Hematopoietic multipotent progenitor cell treated with erythropoietin and hydrocortisone succinate and interleukin-3 and kit ligand, for 8 days (in vitro differentiated cells): ENCODE measurements at places on chromosomes 7 and 10.
A peak's percentile ranks its signal among the peaks of the same experiment; 100 is the strongest.

- DNase-seq: no peak
Observed at GRCh38 chr7:33039903-33040292, 22.7 kb downstream of the NT5C3A start.

GRCh38 chr7:37068038-37068437, 343.7 kb upstream of the AOAH start:
- no peak for DNase-seq

- DNase-seq: no peak
Observed at GRCh38 chr7:128004623-128005022, 26.6 kb downstream of the LRRC4 start.

DNA sequence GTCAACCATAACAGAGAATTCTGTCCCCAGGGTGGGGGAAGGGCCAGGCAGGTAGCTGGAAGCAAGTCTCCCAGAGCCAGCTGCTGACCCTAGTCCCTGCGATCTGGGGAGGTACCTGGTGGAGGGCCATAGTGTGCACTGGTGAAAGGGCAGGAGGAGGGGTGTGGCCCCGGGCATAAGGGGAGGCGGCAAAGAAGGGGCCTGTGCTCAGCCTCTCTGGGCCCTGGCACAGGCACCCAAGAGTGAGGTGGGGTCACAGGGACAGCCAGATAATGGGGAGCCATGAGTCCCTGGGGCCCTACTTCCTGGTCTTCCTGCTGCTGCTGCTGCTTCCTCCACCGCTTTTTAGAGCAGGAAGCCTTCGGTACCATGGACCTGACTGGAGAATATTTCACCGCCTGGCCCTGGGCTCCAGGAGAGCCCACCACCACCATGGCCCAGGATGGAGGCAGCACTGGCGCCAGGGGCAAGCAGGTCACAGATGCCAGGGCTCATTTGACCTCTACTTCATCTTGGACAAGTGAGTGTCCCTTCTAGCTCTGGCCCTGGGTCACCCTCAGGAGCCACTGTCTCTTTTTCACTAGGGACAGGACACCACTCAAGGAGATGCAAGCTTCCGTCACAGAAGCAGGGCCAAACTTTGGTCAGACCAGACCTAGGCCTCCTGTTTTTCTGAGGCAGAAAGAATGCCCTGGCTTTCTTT, at the start of gene ANTXRL:
ANTXRL (plus strand) TSS at position 7 of the 703 bp plus-strand sequence; CDS start at position 273, 266 bp downstream.
- no peak for DNase-seq

GRCh38 chr7:30705008-30705407, 22.8 kb upstream of the CRHR2 start:
- DNase-seq: no peak

- no peak for DNase-seq
Observed at GRCh38 chr7:28981161-28981465, 23.0 kb upstream of the TRIL start.

DNA sequence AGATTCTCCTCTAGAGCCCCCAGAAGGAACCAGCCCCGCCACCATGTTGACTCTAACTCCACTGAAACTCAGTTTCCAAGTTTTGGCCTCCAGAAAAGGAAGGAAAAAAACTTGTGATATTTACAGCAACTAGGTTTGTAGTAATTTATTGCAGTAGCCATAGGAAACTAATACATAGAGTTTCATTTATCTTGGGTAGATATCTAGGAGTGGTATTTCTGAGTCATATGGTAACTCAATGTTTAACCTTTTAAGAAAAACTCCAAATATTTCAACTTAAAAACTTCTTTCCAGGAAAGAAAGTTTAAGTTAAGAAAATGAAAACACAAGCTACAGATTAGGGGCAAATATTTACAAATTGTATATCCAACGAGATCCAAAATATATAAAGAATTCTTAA, 576.7 kb downstream of the KCNMA1 start:
- DNase-seq: no peak

- no peak for DNase-seq
Observed at GRCh38 chr7:19011212-19011611, 106.2 kb downstream of the TWIST1 start.

- no peak for DNase-seq
Observed at GRCh38 chr10:132062116-132062515, 3.6 kb upstream of the JAKMIP3 start.

- no peak for DNase-seq
Observed at GRCh38 chr7:93047514-93048099, 70.2 kb downstream of the SAMD9 start.

DNA sequence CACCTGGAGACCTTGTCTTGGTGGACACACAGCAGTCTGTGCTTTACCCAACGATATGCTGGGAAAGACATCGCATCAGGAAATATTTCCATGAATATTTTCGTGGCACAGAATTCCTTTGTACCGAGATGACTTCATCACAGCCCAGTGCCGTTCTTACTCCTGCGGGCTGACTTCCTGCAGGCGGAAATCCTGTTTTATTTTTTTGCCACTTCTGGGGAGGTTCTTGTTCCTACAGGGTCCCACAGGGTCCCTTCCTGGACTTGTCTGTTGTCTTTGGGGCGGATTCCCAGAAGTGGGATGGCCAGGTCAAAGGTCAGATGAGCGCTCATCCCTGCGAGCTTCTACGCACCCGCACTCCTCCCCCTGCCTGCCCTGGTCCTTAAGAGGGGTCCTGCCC, 86.5 kb downstream of the DNAJB6 start:
- no peak for DNase-seq

DNA sequence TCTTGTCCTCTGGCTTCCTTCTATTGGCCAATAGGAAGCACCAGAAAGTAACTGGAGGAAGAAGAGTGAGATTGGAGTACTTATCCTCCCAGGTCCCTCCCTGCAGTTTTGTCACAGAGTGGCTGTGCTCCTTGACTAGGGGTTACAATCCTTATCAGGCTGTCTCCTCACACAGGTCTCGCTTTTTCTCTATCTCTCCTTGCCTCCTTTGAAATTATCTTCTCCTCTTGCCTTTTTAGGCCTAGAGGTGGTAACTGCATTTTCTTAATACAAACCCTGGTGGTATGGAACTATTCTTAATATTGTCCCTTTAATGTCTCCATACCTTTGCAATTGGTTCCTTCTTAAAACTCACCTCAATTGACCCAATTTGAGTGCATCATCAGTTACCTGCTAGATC, 2.7 kb downstream of the PRSS37 start:
- peak; percentile 73 for DNase-seq

- no peak for DNase-seq
Observed at GRCh38 chr7:45402480-45403218, 171.5 kb upstream of the ADCY1 start.

GRCh38 chr10:13670311-13670710, 83.5 kb downstream of the PRPF18 start:
- no peak for DNase-seq

- DNase-seq: no peak
Observed at GRCh38 chr7:151428378-151429236, 11.3 kb downstream of the CRYGN start.

- DNase-seq: peak; percentile 79
Observed at GRCh38 chr7:80918909-80919721, at the start of gene SEMA3C. Gene SEMA3C, minus strand, starts transcription at chr7:80919051. Its CDS starts 2,270 bp downstream, at chr7:80916781.

DNA sequence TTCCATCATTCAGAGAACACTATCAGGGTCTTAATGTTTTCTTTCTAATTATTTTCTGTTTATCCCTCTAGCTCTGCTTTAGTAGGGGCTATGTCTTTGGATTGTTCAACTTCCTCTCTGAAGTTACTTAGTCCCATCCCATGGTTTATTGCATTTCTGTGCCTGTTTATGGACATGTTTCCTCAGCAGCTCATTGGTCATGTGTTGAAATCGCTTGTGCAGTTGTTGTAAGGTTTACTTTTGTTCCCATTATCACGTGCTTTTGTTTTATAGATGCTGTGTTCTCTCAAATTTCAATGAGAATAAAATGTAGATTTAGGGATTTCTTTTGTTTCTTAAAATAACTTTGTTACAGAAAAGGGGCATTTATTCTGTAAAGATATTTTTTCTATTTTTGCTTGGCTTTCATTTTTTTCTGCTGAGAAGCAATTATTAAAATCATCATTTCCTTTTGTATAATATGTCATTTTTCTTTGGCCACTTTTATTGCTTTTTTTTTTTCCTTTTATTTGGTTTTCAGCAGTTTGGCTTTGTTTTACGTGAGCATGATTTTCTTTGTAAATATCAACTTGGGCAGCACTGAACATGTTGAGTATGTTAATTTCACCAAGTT, 110.9 kb downstream of the CCDC7 start:
- no peak for DNase-seq

- no peak for DNase-seq
Observed at GRCh38 chr7:113010377-113010776, 76.2 kb downstream of the GPR85 start.

DNA sequence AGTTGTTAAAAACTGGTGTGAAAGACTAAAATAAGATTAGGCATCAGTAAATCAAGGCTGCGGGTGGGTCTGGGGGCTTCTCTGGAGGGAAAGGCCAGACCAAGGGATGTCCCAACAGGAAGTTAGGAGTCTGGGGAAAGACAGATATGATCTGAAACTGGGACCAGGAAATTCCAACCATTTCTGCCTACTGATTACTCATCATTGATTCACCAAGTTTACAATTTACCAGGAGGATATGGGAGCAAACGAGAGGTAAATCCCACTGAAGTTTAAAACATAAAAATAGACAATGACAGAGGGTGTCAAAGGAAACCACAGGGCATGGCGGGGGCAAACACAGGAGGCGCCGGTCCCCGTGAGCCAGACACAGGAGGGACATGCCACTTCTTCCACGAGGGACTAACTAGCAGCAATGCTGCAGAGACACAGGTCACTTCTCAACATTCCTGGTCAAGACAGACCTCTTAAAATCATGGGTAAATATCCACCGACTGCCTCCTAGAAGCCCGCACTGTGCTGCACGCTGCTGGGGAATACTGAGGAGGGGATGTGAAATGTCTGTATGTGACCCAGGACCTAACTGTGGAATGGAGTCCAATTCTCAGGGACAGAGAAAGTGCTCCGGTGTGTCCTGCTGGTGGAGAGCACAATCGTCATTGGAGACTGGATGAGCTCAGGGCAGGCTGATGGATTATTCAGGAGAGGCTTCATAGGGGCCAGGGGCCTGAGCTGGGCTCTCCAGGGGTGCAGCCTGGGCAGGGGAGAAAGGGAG, 153.4 kb upstream of the KLF14 start:
- no peak for DNase-seq

GRCh38 chr7:157483515-157483914, 146.7 kb downstream of the DNAJB6 start:
- DNase-seq: no peak

DNA sequence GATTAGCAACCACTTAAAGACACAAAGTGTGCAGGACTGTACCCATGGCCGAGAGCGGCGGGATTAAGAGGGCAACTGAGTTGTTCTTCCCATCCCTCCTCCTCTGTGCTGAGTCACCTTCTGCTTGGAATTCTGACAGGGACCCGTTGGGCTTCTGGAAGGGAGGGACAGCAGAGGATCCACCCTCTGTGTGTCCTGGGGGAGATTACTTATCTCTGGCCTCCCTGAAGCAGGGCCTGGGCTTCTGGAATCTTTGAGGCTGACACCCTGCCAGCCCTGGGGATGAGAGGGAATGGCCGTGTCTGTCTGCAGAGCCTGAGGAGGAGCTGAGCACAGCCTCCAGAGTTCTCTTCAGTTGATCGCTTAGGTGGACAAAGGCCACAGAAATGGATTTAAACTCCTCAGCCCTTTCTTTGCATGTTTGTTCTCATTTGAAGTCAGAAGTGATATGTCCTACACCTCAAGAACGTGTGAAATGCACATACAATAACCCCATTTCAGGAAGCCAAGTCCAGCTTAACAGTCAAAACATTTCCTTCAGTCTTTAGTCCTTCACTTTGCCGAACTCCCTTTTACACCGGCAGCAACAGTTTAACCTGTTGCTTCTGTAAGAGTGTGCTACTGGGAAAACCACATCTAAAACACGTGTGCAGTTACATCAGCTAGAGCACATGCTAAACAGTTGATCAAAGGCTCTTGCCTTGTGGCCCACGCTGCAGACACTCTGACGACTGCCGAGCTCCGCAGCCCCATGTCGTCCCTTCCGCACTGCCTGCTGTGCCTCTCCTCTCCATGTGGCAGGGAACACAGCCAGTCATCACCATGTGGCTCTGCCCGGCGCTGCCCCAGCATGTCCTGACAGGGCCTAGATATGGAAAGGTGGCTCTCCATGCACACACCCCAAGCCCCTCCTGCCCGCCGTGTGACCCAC, 55.7 kb downstream of the IKZF1 start:
- peak; percentile 94 for DNase-seq

DNA sequence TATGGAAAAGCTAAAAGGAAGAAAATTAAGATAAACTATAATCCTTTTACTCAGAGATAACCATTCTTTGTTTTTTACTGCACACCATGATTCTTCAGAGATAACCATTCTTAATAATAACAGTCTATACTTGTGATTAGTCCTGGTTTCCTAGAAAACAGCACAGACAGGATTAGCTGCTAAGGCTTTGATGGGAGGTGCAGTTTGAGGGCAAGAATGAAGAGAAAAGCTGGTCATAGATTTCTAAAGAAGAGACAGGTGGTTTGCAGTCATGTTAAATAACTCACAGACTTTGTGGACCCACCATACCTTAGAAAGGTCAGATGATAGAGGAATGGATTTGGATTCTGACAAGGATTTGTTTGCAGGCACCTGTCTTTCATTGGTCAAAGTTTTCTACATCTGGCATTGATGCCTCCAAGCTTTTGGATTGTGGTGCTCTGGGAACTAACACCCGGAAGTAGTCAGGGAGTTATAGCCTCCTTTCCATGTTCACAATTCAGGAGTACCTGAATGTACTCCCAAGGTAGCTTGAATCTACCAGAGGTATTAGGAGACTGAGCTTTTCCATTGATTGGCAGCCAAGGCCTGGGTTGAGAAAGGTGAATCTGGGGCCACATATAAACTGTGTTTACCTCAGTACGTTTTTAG, 3.7 kb downstream of the SMC3 start:
- DNase-seq: no peak
